Kidney epithelial cell (primary cell): ENCODE measurements at places on chromosomes 16 and 17. TPM values are rescaled to one million over a fixed set of nuclear protein-coding genes. Genes with fewer than 3 reads are reported as not detected.

The WSCD1 gene
- total RNA-seq, result 21.4 and 23.5 TPM in 2 replicates

The TEKT1 gene
- not detected in 2 replicates for total RNA-seq

The ABCC12 gene
- total RNA-seq, result not detected in 2 replicates

The VWA3A gene
- total RNA-seq, result 0.04 and 0.07 TPM in 2 replicates

The SULT1A2 gene
- 0.13 and 0.27 TPM in 2 replicates for total RNA-seq

The SCRN2 gene
- 30.1 and 31.7 TPM in 2 replicates for total RNA-seq

The C16orf74 gene
- total RNA-seq, result 11.6 and 13.6 TPM in 2 replicates

The KRT15 gene
- 1.3 and 1.6 TPM in 2 replicates for total RNA-seq

The KRT39 gene
- total RNA-seq, result not detected in 2 replicates

The CES3 gene
- total RNA-seq, result 0.07 TPM in 1 of 2 replicates, not detected in the other

The HBM gene
- not detected in 2 replicates for total RNA-seq

The TBX21 gene
- not detected in 2 replicates for total RNA-seq

The USP32 gene
- 31.4 and 37.2 TPM in 2 replicates for total RNA-seq

The RHBDL3 gene
- total RNA-seq, result not detected in 2 replicates

The ACBD4 gene
- 7.1 and 8.2 TPM in 2 replicates for total RNA-seq

The CHST4 gene
- total RNA-seq, result not detected in 2 replicates

The OR1F1 gene
- total RNA-seq, result not detected in 2 replicates

The BCL6B gene
- 0.08 TPM in 1 of 2 replicates, not detected in the other for total RNA-seq

The SSTR5 gene
- total RNA-seq, result not detected in 2 replicates

The PYCARD gene
- 38.5 and 38.6 TPM in 2 replicates for total RNA-seq

The KRTAP16-1 gene
- not detected in 2 replicates for total RNA-seq

The CD300LB gene
- 0.07 TPM in 1 of 2 replicates, not detected in the other for total RNA-seq

The G6PC1 gene
- total RNA-seq, result not detected in 2 replicates

The TTYH2 gene
- total RNA-seq, result 1.1 and 1.8 TPM in 2 replicates

The TRIM65 gene
- 22.7 and 31.8 TPM in 2 replicates for total RNA-seq

The ARHGAP23 gene
- 52.8 and 65.6 TPM in 2 replicates for total RNA-seq

The CLEC3A gene
- total RNA-seq, result not detected in 2 replicates

The LMF1 gene
- total RNA-seq, result 19.8 and 26.3 TPM in 2 replicates

The RCVRN gene
- total RNA-seq, result 0.21 TPM in 1 of 2 replicates, not detected in the other

The TOB1 gene
- 11.4 and 12.6 TPM in 2 replicates for total RNA-seq

The ABR gene
- total RNA-seq, result 135 and 141 TPM in 2 replicates

The KCNJ16 gene
- total RNA-seq, result 4.1 and 4.7 TPM in 2 replicates

The LUC7L gene
- total RNA-seq, result 61.8 and 109 TPM in 2 replicates

The KRTAP1-5 gene
- not detected in 2 replicates for total RNA-seq

The KRTAP4-3 gene
- not detected in 2 replicates for total RNA-seq

The TMC7 gene
- total RNA-seq, result 0.75 and 1.6 TPM in 2 replicates

The LRRC37A gene
- total RNA-seq, result 2.0 and 2.8 TPM in 2 replicates

The MEFV gene
- 0.14 and 0.21 TPM in 2 replicates for total RNA-seq

The C1QL1 gene
- 0.08 TPM in 1 of 2 replicates, not detected in the other for total RNA-seq

The C16orf92 gene
- not detected in 2 replicates for total RNA-seq

The VMO1 gene
- not detected in 2 replicates for total RNA-seq

The DNAI2 gene
- total RNA-seq, result not detected in 2 replicates

The C17orf78 gene
- not detected in 2 replicates for total RNA-seq

The TCAP gene
- 0.55 and 0.84 TPM in 2 replicates for total RNA-seq

The TGFB1I1 gene
- 116 and 138 TPM in 2 replicates for total RNA-seq

The TPSG1 gene
- total RNA-seq, result not detected in 2 replicates
